ENCODE measurements at places on chromosomes 13 and 19. TPM values are rescaled to one million over a fixed set of nuclear protein-coding genes. Genes with fewer than 3 reads are reported as not detected.

DNA sequence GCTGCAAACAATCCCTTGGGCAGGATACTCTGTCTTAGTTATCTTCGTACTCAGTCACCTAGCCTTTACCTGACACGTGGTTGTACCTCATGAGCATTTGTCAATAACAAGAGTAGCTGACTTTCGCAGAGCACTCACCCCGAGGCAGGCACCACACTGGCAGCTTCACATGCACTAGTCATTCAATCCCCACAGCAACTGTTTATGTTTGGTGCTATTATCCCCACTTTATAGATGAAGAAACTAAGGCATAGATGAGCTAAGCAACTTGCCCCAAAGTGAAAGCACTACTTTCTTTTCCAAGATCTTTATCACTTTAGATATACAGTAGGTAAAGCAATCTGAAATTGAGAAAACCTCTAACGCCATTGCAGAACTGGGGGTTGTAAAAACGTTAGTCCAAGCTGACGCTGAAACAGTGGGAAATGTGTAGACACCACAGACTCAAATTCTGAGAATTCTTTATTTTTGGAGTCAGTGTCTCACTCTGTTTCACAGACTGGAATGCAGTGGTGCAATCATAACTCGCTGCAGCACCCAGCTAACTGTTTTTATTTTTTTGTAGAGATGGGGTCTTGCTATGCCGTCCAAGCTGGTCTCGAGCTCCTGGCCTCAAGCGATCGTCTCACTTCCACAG is 446.0 kb downstream of the FOXO1 start:
- H3K36me3 ChIP-seq: peaks cover 2% of the 10 kb centered on the region
- peak overlapping the region; percentile 4 for H3K4me3 ChIP-seq
- H3K27me3 ChIP-seq: no peaks in the 10 kb centered on the region
- peak; percentile 82 for DNase-seq
- peaks cover 65% of the 10 kb centered on the region for H3K4me1 ChIP-seq
- H3K27ac ChIP-seq: peak overlapping the region; percentile 74

- DNase-seq: no peak
- H3K4me3 ChIP-seq: no peak overlapping the region
- H3K27me3 ChIP-seq: no peaks in the 10 kb centered on the region
- H3K36me3 ChIP-seq: peaks cover 27% of the 10 kb centered on the region
These were observed 4.8 kb upstream of the SMG9 start for GRCh38 chr19:43759515-43759914.

GRCh38 chr13:80072231-80072630 is 268.7 kb downstream of the SPRY2 start:
- no peaks in the 10 kb centered on the region for H3K4me1 ChIP-seq
- no peaks in the 10 kb centered on the region for H3K27me3 ChIP-seq
- H3K36me3 ChIP-seq: no peaks in the 10 kb centered on the region
- H3K27ac ChIP-seq: no peak overlapping the region
- DNase-seq: no peak

DNA sequence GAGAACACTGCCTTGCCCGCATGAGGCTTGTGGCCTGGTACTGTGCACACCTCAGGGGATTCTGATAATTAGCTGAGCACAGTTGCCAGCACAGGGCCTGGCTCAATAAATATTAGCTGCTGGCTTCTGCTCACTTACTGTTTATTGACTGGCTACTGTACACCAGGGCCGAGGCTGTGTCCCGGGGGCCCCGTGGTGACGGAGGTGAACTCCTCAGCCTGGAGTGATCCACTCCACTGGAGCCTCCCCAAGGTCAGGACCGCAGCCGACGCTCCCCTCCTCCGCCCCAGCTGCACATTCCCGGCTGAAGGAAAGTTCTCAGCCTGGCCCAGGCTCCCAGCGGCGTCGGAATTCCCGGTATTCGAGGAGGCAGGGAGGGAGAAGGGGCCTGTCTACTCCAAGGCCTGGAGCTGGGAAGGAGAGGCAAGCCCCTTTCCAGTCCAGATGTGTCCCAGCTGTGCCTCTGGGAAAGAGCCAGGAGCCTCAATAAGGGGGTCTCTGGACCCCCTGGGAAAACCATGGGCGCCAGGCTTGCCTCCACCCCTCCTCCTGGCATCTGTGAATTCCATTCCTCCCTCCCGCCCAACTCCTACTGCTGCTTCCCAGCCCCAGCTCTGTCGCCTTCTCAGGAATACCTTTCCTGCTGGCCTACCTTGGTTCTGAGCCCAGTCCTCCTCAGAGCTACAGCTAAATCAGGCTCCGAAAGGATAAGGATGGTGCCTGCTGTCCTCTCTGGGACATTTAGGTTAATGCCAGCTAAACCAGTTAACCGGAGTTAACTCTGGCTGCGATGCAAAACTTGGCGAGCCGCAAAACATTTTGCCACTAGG is 7.3 kb downstream of the RPS16 start:
- H3K27me3 ChIP-seq: no peaks in the 10 kb centered on the region
- no peak for DNase-seq
- H3K27ac ChIP-seq: no peak overlapping the region
- no peak overlapping the region for H3K4me3 ChIP-seq
- H3K4me1 ChIP-seq: peaks cover 27% of the 10 kb centered on the region

GRCh38 chr13:66581675-66582074 is 648.5 kb downstream of the PCDH9 start:
- DNase-seq: no peak
- no peaks in the 10 kb centered on the region for H3K4me1 ChIP-seq
- no peak overlapping the region for H3K4me3 ChIP-seq

- no peaks in the 10 kb centered on the region for H3K4me1 ChIP-seq
- H3K27ac ChIP-seq: no peak overlapping the region
- no peaks in the 10 kb centered on the region for H3K36me3 ChIP-seq
- no peak for DNase-seq
- no peak overlapping the region for H3K4me3 ChIP-seq
These were observed 93.8 kb upstream of the SOX1 start for GRCh38 chr13:111973186-111973585.

GRCh38 chr19:39587496-39587895 is 14.8 kb upstream of the LGALS13 start:
- no peaks in the 10 kb centered on the region for H3K36me3 ChIP-seq
- peaks cover 40% of the 10 kb centered on the region for H3K27me3 ChIP-seq
- H3K27ac ChIP-seq: no peak overlapping the region

- DNase-seq: no peak
- H3K27ac ChIP-seq: no peak overlapping the region
- no peaks in the 10 kb centered on the region for H3K4me1 ChIP-seq
These were observed 6.1 kb downstream of the DOCK6 start for GRCh38 chr19:11256189-11256588.

DNA sequence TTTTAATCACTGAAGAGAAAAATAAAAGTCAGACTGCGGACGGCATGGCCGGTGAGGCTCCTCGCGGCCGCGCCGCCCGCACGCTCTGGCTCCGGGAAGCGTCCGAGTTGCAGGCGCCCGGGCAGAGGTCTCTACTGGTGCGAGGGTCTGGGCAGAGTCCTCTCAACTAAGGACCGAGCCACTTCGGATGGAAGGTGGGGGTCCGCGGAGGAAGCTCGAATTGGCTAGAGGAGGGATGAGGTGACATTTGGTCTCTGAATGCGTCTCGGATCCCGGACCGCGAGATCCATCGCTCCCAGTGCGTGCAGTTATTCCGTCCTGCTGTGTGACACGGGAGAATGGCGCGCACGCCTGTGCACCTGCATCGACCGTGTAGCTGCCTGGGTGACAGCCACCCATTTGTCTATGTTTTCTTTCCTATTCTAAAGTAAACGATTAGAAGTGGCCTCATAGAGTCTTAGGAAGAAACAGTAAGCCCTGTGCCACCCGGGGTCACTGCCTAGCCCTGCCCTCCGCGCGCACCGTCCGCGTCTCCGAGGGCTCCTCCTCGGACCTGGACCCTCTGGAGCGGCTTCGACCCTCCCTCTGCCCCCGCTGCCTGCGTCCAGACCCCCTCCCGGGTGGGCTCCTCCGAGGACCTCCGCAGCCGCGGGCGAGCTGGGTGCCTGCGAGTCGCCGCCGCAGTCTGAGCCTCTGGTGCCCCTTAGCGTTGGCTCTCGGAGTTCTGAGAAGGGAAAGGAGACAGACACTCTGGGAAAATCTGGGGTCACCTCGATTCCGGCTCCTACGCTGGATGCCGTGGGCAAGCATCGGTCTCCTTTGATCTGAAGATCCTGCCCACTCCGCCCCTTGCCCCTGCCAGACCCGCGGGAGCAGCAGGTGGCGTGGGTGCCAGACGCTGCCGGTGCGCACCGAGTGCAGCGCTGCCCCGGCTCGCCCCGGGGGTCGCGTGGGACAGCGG is 347.4 kb downstream of the LIG4 start:
- H3K4me1 ChIP-seq: peaks cover 9% of the 10 kb centered on the region
- no peak for DNase-seq
- H3K4me3 ChIP-seq: peak overlapping the region; percentile 49
- no peak overlapping the region for H3K27ac ChIP-seq
- peaks cover 32% of the 10 kb centered on the region for H3K27me3 ChIP-seq
- H3K36me3 ChIP-seq: no peaks in the 10 kb centered on the region

- no peak for DNase-seq
- no peaks in the 10 kb centered on the region for H3K4me1 ChIP-seq
- H3K4me3 ChIP-seq: no peak overlapping the region
- H3K27ac ChIP-seq: no peak overlapping the region
- H3K27me3 ChIP-seq: peaks cover 1% of the 10 kb centered on the region
- H3K36me3 ChIP-seq: no peaks in the 10 kb centered on the region
These were observed 375.8 kb upstream of the TSHZ3 start for GRCh38 chr19:31725051-31725450.

DNA sequence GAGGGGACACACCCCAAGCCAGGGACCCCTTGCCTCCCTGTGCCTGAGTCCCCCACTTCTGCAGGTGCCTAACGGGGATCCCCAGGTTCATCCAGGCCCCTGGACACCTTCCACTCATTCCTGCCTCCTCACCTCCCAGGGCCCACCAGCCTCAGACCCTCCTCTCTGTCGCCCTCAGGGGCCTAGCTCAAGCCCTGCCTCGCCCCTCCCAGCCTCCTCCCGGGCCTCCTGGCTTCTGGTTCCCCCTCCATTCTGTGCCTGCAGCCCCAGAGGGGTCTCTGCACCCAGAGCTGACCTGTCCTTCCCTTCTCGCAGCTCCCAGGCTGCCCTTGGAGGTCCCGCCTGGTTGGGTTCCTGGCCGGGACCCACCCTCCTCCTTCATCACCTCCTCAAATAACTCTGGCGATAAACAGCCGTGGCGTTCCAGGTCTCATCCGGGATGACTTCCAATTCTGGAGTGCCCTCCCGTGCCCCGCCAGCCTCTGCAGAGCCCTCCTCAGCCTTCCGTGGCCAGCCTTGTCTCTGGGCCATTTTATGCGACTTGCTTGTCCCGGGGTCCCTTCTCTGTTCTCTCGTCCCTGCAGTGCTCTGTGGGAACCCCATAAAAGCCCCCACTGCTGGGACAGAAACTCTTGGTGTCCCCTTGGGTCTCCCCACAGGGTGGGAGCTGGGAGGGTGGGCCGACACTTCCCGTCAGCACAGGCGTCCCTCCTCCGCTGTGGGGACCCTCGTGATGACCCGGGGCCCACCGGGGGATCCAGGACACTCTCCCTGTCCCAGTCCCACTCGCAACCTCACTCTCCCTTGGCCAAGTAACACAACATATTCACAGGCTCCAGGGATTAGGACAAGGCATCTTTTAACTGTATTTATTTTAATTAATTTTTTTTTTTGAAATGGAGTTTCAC is 9.2 kb downstream of the JOSD2 start:
- no peak for DNase-seq
- H3K27me3 ChIP-seq: no peaks in the 10 kb centered on the region
- H3K27ac ChIP-seq: no peak overlapping the region
- no peak overlapping the region for H3K4me3 ChIP-seq

DNA sequence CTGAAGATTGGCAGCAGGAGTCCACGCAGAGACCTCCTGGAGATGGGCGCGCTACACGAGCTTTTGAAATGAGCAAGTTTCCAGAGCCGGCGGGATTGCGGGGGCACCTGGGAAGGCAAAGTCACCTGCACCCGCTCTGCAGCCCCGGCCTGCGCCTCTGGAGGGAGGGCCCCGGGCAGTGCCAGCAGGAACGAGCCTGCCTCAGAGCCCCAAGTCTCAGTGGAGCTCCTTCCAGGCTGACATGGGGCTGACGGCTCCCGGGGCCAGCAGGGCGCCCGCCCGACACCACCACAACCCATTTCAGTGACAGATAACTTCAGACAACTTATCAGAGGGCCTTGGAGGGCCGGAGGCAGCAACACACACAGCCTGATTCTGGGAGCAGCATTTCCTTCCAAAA is 45.0 kb downstream of the RASA3 start:
- no peaks in the 10 kb centered on the region for H3K27me3 ChIP-seq
- H3K4me3 ChIP-seq: no peak overlapping the region
- H3K27ac ChIP-seq: peak overlapping the region; percentile 13
- peaks cover 19% of the 10 kb centered on the region for H3K4me1 ChIP-seq

- no peaks in the 10 kb centered on the region for H3K4me1 ChIP-seq
- H3K4me3 ChIP-seq: no peak overlapping the region
- no peak for DNase-seq
- peaks cover 46% of the 10 kb centered on the region for H3K36me3 ChIP-seq
- no peaks in the 10 kb centered on the region for H3K27me3 ChIP-seq
These were observed 145.3 kb downstream of the PAN3 start for GRCh38 chr13:28283600-28283999.

- no peak for DNase-seq
- peaks cover 26% of the 10 kb centered on the region for H3K4me1 ChIP-seq
- no peak overlapping the region for H3K4me3 ChIP-seq
- peaks cover 84% of the 10 kb centered on the region for H3K27me3 ChIP-seq
- H3K36me3 ChIP-seq: peaks cover 4% of the 10 kb centered on the region
These were observed 3.4 kb downstream of the GSX1 start for GRCh38 chr13:27795718-27796019.

- H3K36me3 ChIP-seq: no peaks in the 10 kb centered on the region
- H3K27ac ChIP-seq: no peak overlapping the region
- no peak for DNase-seq
- H3K27me3 ChIP-seq: peaks cover 37% of the 10 kb centered on the region
- H3K4me1 ChIP-seq: peaks cover 2% of the 10 kb centered on the region
These were observed 633 bp downstream of the MYH14 start for GRCh38 chr19:50204081-50204428.

DNA sequence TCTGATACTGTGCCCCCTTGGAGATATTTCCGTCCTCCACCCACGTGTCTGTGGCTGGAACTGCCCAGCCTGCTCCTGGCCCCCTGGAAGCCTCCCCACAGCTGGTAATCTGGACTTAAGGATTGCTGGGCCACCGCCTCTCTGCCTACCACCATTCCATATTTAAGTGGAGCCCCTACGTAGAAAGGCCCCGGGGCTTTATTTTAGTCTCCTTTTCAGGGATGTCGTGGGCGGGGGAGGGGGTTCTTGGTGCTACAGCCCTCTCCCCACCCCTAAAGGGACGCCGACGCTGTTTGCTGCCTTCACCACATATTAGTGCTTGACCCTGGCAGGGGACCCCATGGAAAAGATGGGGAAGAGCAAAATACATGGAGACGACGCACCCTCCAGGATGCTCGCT is 2.7 kb upstream of the NOP53 start:
- H3K27ac ChIP-seq: no peak overlapping the region
- DNase-seq: no peak
- peaks cover 9% of the 10 kb centered on the region for H3K36me3 ChIP-seq
- H3K4me3 ChIP-seq: peak overlapping the region; percentile 79
- H3K4me1 ChIP-seq: peaks cover 32% of the 10 kb centered on the region

- H3K4me1 ChIP-seq: peaks cover 19% of the 10 kb centered on the region
- peaks cover 12% of the 10 kb centered on the region for H3K27me3 ChIP-seq
- H3K27ac ChIP-seq: peak overlapping the region; percentile 82
- DNase-seq: peak; percentile 79
- H3K4me3 ChIP-seq: peak overlapping the region; percentile 45
These were observed 71.2 kb upstream of the GTF3A start for GRCh38 chr13:27353166-27353583.

LYPD3 gene
- total RNA-seq: 2.3 TPM

FREM2 gene
- total RNA-seq: not detected

ANGPTL8 gene
- not detected for total RNA-seq

CACNG8 gene
- not detected for total RNA-seq

GGN gene
- 0.41 TPM for total RNA-seq

N4BP2L1 gene
- 24.0 TPM for total RNA-seq

ZNRF4 gene
- total RNA-seq: not detected

SCEL gene
- not detected for total RNA-seq

TECR gene
- 120 TPM for total RNA-seq

IRGQ gene
- total RNA-seq: 18.3 TPM
